ENCODE measurements at places on chromosomes 2 and 18.

DNA sequence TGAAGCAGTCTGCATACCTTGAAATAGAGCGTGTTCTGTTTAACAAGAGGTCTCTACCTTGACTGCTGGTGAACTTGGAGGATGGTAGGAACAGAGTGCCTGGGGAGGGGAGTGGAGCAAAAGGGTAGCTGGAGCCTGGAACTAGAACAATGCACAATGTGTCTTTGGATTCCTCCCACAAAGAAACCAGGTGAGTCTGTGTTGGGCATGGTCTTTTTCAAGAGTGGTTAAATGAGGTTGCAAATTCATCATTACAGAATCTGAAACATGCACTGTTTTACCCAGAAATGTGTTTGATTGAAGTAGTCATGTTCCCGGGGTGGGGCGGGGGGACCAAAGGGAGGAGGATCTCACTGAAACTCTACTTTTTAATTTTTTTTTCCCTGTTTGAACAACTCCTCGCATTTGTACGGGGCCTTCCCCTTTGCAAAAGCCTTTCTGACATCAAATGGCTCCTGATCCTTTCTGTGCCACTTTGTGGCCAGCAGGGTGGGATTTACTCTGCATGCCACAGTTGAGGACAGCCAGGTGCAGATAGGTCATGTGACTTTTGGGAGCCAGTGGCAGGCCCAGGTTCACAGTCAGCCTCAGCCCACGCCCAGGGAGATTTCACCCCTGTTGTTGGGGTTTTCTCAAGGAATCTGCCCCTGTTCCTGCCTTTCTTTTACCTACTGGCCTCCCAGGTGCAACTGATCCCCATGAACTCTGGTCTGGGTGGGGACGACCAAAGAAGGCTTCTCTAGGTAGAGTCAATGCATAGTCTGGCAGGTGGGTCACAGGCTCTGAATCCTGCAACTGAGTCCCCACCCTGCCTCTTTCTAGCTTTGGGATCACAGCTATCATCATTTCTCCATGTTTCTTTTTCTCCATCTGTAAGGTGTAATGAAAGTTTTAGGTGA, 28.2 kb downstream of the MYCN start:
- no peak for DNase-seq

GRCh38 chr2:71736986-71737385, 283.6 kb downstream of the DYSF start:
- DNase-seq, result no peak

DNA sequence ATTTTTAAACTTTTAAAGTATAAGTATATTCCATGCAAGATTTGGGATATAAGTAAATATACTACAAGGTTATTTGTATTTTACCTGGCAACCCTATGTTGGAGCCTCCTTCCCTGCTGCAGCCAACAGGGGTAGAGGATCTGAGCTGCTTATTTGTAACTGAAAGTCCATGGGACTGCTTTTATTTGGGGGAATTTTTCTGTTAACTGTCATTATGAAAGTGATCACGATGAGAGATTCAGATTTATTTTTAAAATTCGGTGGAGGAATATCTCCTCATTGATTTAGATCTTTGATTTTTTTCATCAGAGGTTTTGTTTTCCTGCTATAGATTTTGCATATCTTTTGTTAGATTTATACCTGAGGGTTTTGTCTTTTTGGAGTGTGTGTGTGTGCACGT, 215.9 kb downstream of the PRKCE start:
- DNase-seq, result no peak

GRCh38 chr2:241768251-241768711, 8.3 kb upstream of the GAL3ST2 start:
- no peak for DNase-seq

DNA sequence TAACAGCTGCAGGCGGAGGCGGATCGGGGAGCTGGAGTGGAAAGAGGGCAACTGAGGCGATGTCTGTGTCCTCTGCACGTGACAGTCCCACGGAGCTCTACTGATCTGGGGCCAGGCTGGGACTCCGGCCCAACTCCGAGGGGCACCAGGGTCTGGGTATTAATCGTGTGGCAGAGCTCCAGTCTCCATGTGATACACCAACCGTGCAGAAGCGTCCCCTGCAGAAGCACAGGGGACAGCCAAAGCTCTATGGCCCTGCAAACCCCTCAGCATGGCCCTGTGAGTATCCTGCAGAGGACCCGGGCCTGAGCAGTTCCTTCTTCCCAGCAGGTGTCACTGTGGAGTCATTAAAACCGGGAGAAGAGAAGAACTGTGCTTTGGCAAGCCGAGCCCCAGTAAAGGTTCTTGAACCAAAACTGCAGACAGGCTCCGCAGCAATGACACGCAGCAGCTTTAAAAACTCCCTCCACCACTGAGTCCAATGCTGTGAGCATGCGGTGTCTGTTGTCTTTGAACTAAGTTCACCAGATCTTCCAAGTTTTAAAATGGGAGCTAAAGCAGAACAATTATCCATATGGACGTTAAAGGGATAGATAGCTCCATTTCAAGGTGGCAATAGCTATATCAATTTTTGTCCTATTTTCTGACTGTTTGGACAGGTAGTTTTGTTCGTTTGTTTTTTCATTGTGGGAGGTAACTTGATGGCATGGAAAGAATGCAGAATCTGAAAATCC, 79.4 kb downstream of the TMEM182 start:
- DNase-seq, result no peak

DNA sequence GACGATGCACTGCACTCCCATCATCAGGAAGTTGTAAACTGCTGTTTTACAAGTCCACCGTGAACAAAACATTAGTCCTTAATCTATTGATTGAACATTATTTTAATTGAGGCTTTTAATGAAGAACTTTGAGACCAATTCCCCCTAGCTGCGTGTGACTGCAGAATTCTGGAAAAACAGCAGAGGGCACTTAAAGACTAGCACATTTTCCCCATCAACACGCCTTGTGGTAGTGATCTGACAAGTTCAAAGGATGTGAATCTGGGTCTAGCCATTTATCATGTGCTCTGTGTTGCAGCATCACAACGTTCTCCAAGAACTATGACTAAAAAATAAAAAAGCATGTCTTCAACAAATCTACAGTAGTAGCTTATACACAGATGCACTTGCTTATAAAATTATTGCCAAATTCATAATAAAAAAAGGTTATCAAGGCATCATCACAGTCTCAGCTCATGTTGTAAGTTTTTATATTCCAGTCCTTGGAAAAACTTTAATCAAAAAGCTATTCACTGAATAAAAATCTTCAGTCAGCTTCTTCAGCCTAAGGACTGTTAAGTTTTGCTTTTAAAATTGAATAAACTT, 35.8 kb downstream of the SKOR2 start:
- no peak for DNase-seq

DNA sequence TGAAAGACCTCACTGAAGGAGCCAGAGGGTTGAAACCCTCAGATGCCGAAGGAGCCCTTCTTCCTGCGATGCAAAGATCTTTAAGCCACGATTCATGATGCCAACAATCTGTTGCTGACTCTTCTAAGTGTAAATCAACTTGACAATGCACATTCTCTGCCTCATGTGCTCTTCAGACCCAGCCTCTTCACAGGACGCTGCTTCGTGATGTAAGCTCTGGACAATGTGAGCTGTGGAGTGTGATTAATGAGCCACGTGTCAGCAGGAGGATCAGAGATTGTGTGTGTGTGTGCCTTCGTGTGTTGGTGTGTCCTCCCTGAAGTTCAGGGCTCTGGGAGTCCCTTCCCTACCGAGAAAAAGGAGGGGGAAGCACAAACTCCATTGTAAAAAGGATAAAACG, 26.5 kb upstream of the TWIST2 start:
- DNase-seq, result no peak

DNA sequence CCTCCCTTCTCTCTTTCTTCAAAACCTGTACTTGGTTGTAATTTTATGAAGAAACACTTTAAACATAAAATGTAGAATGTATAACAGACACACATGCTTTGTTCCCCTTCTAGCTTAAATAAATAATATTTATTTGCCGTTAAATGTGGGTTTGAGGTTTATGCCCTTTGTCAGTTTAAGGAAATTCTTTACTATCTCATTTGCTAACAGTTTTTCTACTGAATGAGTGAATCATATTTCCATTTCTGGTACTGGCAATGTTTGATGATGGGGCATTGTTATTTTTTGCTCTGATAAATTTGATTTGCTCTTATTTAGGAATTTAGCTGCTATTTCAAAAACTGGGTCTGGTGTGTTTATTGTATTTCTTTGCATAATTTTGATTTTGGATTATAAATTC, 555.6 kb downstream of the CCDC85A start:
- no peak for DNase-seq

GRCh38 chr2:125405816-125406215, 1250.1 kb upstream of the GYPC start:
- no peak for DNase-seq

DNA sequence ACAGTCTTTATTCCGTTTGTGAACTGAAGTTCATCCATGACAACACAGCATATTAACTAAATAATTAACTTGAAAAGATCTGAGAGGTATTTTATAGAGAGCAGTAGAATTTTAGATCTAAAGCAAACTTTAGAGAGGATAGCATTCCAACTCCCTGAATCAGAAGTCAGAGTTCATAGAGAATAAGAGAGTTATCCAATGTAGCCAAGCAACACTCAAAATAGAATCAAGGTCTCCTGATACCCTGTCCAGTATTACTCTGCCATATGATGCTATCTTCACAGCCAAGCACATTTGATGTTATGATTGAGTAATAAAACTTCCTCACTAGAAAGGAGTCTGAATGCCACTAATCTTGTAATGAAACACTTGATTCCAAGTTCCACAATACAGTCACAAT, 55.5 kb downstream of the RIT2 start:
- no peak for DNase-seq

GRCh38 chr2:64455545-64455944, 1.6 kb downstream of the LGALSL start:
- DNase-seq, result no peak
